Cortex of kidney (tissue), 1 donor: ENCODE measurements at places on chromosomes 12 and 14.

GRCh38 chr12:55982319-55982936, 8.6 kb downstream of the RAB5B start:
- no peak for DNase-seq

DNA sequence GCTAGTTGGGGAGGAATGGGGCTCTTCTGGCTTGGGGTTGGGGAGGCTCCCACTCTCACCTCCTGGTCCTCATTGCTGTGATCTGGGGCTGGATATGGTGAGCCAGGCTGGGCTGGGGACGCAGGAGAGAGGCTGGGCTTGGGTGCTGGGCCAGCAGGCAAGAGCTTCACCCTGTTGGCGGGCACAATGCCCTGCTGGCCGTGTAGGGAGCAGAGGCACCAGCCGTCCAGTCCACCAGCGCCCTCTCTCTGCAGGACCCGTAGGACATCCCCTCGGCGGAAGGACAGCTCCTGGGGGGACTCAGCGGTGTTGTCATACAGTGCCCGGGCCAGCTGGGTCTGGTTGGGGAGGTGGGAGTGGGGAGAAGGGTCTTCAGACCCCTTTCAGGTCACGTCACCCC, 4.5 kb downstream of the EFS start:
- no peak for DNase-seq

DNA sequence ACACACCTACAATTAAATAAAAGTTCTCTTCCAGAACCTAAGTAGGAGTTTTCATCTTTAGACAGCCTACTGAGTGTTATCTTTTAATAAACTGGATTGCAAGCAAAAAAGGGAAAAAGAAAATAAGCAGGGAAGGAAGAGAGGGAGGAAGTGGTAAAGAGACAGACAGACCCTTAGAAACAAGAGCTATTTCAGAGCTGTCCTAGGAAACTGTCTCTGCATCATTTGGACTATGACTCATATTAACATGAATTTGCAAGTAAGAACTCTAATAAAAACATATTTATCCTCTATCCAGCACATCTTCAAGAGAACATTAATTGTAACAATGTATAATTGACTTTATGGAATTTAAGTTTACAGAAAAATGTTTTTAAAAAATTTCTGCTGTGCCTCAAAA, 438.8 kb upstream of the USP15 start:
- no peak for DNase-seq

DNA sequence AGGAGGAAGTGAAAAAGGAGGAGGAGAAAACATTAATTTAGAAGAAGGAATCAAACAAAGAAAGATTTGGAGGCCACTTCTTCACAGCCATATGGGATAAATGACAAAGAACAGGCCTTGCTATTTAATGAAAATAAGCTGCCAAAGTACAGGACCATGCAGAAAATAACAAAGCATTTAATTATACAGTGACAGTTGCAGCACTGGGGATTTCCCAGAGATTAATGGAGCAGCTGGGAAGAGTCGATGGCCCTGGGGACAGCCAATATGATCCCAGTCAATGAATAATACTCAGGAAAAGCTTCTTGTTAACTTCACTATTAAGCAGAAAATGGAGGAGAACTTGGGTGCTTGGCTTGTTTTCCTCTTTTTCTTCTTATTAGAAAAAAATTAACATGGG, 34.6 kb downstream of the RERG start:
- DNase-seq, result no peak

- no peak for DNase-seq
Observed at GRCh38 chr12:32997471-32997870, 100.9 kb upstream of the PKP2 start.

- no peak for DNase-seq
Observed at GRCh38 chr12:124727264-124727800, 136.3 kb downstream of the SCARB1 start.

DNA sequence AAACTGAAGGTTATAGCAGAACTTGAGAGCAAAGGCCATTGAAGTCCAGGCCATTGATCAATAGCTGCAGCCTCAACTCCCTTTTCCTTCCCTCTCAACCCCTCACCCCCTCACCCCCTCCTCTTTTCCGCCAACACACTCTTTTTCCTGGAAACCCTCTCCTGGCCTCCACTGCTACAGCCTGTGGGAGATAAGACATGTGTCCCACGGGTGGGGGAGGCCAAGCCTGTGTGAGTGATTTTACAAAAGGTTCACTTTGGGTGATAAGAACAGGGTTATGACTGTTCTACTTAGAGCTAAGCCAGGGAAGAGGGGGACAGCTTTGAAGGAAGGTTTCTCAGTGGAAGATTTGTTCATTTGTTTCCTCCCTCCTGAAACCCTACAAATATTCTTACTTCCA, 9.2 kb upstream of the FGF23 start:
- no peak for DNase-seq

- DNase-seq, result no peak
Observed at GRCh38 chr12:7868391-7868790, 4.3 kb downstream of the SLC2A14 start.

GRCh38 chr12:109121346-109121880, 5.0 kb downstream of the ACACB start:
- DNase-seq, result no peak

DNA sequence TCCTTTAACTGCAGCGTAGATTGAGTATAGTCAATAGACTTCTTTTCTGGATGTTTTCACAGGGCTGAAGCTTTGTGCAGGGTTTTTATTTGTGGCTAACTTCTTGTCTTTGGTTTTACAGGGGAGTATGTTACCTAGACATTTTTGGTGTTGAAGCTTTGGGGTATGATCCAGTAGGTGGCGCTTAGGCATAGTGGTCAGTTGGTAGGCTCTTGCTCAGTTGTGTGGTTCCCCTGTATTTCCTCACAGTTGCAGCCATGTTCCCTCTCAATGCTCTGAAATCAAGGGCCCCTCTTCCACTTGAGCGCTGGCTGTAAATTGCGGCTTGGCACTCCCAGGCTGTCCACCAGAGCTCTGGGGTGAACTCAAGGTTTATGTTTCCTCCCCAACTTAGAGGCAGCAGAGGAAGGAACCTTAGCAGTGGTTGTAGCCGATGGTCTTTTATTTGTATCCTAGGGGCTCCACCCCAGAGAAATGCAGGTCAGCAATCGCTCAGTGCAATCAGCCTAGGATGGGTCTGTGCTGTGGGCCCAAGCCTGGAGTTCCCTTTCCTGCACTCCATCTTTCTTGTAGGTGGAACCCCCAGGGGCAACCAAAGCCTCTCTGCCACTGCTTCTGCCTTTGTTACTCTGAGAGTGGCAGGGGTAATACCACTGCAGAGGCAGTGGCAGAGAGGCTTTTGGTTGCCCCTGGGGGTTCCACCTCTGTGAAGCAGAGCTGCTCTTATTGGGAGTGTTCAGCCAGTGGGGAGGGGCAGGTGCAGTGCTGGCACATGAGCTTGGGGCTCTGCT, 55.1 kb downstream of the CMAS start:
- DNase-seq, result no peak

DNA sequence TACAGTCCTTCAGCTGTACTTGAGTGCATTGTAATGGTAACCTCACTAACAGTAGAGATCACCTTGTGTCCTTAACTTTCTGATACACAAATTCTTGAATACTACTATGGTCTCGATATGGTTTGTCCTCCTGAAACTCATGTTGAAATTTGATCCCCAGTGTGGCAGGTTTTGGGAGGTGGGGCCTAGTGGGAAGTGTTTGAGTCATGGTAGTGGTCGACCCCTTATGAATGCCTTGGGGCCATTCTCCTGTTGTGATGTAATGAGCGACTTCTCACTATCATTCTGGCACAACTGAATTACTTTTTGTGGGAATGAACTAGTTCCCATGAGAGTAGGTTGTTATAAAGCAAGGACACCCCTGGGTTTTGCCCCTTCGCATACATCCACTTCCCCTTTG, 52.3 kb downstream of the IPO8 start:
- DNase-seq, result no peak

GRCh38 chr12:75881920-75882319, 149.7 kb downstream of the PHLDA1 start:
- DNase-seq, result no peak

DNA sequence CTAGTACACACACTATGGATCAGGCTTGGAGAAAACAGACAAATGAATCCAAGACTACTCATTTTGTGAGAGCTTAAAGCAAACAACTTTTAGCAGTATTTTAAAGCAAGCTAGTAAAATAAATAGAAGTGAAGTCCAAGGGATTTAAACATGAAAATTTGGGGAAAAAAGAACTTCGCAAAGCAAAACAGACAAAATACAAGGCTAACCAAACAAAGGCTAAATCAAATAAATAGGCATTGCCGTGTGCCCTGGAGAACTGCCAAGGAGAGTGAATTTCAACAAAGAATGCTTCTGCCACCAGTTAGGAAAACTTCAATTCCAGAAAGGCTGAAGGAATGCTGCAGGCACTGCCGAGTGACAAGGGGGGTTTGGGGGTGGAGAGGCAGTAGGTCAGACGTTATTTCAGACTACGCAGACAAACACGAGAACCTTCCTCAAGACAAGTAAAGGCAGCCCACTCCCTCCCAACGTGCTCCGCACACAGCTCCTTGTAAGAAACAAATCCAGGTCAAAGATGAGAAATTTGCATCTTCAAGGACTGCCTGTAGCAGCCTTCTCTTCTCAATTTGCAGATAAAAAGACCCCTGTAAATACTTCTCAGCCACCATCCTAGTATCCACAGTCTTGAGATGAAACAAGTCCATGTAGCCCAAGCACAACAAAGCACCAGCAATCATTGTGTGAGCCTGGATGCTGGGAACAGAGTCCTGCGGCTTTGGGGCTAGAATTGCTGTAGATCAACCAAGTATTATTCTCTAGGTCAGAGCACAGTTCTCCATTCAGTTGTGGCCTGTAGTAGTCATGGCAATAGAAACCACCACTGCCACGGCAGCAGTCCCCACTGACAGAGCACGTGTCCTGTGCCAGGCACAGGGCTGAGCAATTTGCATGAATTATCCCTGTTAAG, 43.3 kb downstream of the EFCAB11 start:
- DNase-seq, result no peak

GRCh38 chr14:55667801-55668200, 87.8 kb downstream of the KTN1 start:
- no peak for DNase-seq
